ENCODE measurements at places on chromosomes 2 and 18. TPM values are rescaled to one million over a fixed set of nuclear protein-coding genes. Genes with fewer than 3 reads are reported as not detected.

Gene GKN1
- not detected for total RNA-seq

Gene SERPINB4
- total RNA-seq: not detected

Gene DNAJC5G
- not detected for total RNA-seq

Gene CNRIP1
- 28.1 TPM for total RNA-seq

Gene KHK
- 0.50 TPM for total RNA-seq

Gene TCF23
- not detected for total RNA-seq

Gene IL1A
- 0.33 TPM for total RNA-seq

Gene RALB
- total RNA-seq: 90.6 TPM

Gene FBLN7
- total RNA-seq: 0.29 TPM

Gene LRATD1
- total RNA-seq: under 0.01 TPM

Gene PSMA8
- not detected for total RNA-seq

Gene SCG2
- total RNA-seq: 1.0 TPM

All from smooth muscle cell of trachea (primary cell).